ENCODE measurements at places on chromosomes 3 and 15. TPM values are rescaled to one million over a fixed set of nuclear protein-coding genes. Genes with fewer than 3 reads are reported as not detected.

DNA sequence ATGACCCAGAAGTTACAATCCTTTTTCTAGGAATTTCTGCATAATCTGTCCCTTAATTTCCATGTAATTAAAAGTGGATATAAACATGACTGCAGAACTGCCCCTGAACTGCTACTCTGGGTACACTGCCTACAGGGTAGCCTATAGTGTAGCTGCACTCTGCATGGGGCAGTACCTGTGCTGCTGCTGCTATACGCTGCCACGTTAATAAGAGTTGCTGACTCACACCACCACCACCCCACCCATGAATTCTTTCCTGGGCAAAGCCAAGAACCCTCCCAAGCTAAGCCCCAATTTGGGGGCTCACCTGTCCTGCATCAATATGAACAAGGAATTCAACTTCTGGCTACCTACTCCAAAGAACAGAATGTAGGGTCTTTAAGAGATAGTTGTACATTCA, 13.9 kb downstream of the HDGFL3 start:
- H3K27ac ChIP-seq, result no peak overlapping the region
- H3K27me3 ChIP-seq, result no peaks in the 10 kb centered on the region
- H3K4me1 ChIP-seq, result no peaks in the 10 kb centered on the region
- DNase-seq, result no peak

DNA sequence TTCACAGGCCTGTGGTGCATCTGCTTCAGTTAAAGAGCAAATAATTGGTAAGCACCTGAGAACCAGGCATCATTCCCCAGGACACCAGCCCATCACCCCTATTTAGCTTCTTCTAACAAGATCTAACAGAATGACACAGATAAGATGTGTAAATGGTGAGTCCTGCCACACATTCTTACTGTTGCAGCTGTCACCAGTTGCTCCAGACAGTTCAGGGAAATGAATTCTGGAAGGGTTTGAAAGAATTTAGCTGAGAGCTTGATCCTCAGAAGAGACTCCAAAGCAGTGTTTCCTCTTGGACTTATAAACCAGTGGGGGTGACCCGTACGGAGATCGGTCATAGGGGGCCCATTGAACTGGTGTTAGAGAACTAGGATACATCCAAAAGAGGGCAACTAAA, 238.0 kb downstream of the MEX3B start:
- no peaks in the 10 kb centered on the region for H3K36me3 ChIP-seq
- no peak overlapping the region for H3K27ac ChIP-seq
- H3K4me3 ChIP-seq, result no peak overlapping the region
- DNase-seq, result no peak

DNA sequence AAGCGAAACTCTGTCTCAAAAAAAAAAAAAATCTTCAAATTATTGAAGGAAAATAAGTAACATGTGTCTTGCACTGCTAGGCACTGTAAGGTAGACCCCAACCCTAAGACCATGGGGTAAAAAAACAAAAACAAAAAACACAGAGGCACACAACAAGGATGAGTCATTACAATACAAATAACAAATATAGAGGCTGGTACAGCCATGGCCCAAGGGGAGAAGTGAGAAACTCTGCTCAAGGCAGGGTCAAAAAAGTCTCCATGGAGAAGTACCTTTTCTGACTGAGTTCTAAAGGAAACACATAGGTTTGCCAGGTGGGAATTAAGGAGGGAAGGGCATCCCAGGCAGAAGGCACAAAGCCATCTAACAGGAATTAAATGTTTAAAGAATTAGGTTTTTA, 54.5 kb downstream of the TOP2B start:
- H3K4me3 ChIP-seq, result no peak overlapping the region
- peaks cover 50% of the 10 kb centered on the region for H3K36me3 ChIP-seq
- no peak overlapping the region for H3K27ac ChIP-seq
- no peaks in the 10 kb centered on the region for H3K4me1 ChIP-seq
- no peaks in the 10 kb centered on the region for H3K27me3 ChIP-seq
- no peak for DNase-seq

DNA sequence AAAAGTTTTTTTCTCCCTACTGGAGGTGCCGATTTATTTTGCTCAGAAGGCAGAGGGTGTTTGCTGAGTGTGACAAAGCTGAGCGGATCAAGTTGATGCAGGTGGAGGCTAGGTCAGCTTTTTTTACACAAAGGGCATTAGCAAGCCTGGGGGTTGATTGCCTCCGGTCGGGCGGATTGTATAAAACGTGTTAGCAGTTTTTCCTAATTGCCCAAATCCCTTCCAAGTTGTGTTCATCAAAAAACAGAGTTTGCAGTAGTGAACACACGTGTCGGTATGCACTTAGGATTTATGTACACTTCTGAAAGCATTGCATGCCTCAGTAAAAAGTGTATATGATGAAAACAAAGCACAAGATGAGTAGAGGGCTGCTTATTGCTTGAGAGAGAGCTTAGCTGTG, 2.6 kb downstream of the GPR160 start:
- no peak overlapping the region for H3K4me3 ChIP-seq
- H3K27ac ChIP-seq, result no peak overlapping the region
- peaks cover 9% of the 10 kb centered on the region for H3K4me1 ChIP-seq
- H3K27me3 ChIP-seq, result peaks cover 38% of the 10 kb centered on the region
- DNase-seq, result no peak

- H3K36me3 ChIP-seq, result no peaks in the 10 kb centered on the region
- H3K27ac ChIP-seq, result no peak overlapping the region
- peak; percentile 4 for DNase-seq
- no peaks in the 10 kb centered on the region for H3K4me1 ChIP-seq
- no peak overlapping the region for H3K4me3 ChIP-seq
These were observed 133.3 kb downstream of the GRM7 start for GRCh38 chr3:6994081-6994668.

DNA sequence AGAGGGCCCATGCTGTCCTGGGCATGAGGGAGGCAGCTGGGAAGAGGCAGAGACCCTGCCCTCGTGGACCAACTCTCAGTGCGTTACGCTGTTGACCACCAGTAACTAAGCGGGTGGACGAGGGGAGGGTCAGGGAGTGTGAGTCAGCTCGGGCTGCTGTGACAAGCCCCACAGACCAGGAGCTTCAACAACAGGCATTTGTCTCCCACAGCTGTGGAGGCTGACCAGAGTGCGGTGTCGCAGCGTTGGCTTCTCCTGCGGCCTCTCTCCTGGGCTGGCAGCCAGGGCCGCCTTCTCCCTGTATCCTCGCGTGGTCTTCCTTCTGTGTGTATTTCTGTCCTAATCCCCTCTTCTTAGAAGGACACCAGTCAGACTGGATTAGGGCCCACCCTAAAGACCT, 13.0 kb downstream of the EFCC1 start:
- H3K27me3 ChIP-seq, result peaks cover 5% of the 10 kb centered on the region
- H3K4me3 ChIP-seq, result no peak overlapping the region
- DNase-seq, result peak; percentile 14

DNA sequence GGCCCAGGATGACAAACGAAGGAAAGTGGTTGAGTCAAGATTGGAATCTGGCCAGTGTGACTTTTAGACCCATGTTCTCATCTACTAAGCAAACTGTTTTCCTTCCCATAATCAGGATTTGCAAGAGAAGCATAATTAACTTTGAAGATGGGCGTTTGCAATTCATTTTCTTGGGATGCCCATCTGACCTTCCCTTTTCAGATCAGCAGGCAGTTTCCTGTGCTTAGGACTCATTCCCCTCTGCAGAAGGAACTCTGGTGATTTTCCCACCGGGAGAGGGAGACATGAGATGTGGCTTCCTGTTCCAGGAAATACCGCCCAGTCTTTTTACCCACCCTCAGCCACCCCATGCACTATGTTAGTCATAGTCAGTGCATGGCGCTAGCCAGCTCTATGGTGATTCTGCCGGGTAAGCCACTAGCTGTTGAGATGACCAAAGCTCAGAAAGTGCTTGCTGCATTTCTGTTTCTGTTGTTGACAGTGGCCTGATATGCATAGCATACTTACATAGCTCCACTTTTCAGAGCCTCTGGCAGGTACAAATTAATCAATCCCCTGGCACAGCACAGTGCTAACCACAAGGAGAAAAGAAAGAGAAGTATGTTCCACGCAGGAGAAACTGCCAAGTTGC, 129.4 kb downstream of the VGLL4 start:
- H3K4me3 ChIP-seq, result no peak overlapping the region
- no peaks in the 10 kb centered on the region for H3K27me3 ChIP-seq
- peak overlapping the region; percentile 76 for H3K27ac ChIP-seq
- H3K36me3 ChIP-seq, result no peaks in the 10 kb centered on the region
- peaks cover 29% of the 10 kb centered on the region for H3K4me1 ChIP-seq
- DNase-seq, result peak; percentile 96

MEX3B gene
- 18.7 TPM for total RNA-seq

DNA sequence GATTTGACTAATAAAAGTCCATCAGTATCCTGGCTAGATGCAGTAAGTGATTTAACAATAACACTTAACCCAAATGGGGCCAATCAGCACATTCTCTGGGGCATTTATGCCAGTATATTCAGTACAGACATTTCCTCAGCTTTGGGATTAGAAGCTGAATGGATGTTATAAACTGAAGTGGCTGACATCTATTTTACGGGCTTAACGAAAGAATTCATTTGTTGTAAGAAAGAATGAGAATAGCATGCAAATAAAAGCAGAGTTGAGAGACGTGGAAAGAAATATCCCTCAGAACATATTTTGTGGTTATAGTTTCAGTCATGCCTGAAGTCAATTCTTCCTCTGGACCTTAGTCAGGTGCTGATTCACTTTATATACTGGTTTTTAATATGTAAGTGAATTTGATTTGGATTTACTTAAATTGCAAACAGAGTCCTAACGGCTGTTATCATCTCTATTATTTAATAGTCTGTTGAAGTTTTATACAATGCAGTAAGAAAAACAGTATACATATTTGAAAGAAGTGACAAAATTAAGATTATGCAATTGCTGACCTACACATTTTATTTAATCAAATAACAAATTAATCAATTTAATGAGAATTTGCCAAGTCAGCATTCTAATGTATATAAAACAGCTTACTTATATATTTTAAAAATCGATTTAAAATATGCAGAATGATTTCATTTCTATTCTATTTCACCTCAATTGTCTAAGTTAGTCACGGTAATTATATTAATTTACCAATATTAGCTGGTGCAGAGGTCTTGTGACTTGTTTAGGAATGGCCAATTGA, 513.9 kb upstream of the CADM2 start:
- H3K27ac ChIP-seq, result no peak overlapping the region
- no peaks in the 10 kb centered on the region for H3K27me3 ChIP-seq
- H3K4me3 ChIP-seq, result no peak overlapping the region
- H3K4me1 ChIP-seq, result no peaks in the 10 kb centered on the region
- H3K36me3 ChIP-seq, result no peaks in the 10 kb centered on the region

SI gene
- not detected for total RNA-seq

ERICH6 gene
- 0.09 TPM for total RNA-seq

- no peaks in the 10 kb centered on the region for H3K27me3 ChIP-seq
- H3K4me3 ChIP-seq, result no peak overlapping the region
- H3K36me3 ChIP-seq, result no peaks in the 10 kb centered on the region
- H3K4me1 ChIP-seq, result peaks cover 5% of the 10 kb centered on the region
- no peak overlapping the region for H3K27ac ChIP-seq
These were observed 36.1 kb downstream of the FBXL2 start for GRCh38 chr3:33313331-33313730.

GRCh38 chr3:2851361-2851760, 258.8 kb downstream of the IL5RA start:
- no peak overlapping the region for H3K4me3 ChIP-seq
- H3K27ac ChIP-seq, result no peak overlapping the region
- no peaks in the 10 kb centered on the region for H3K27me3 ChIP-seq

DNA sequence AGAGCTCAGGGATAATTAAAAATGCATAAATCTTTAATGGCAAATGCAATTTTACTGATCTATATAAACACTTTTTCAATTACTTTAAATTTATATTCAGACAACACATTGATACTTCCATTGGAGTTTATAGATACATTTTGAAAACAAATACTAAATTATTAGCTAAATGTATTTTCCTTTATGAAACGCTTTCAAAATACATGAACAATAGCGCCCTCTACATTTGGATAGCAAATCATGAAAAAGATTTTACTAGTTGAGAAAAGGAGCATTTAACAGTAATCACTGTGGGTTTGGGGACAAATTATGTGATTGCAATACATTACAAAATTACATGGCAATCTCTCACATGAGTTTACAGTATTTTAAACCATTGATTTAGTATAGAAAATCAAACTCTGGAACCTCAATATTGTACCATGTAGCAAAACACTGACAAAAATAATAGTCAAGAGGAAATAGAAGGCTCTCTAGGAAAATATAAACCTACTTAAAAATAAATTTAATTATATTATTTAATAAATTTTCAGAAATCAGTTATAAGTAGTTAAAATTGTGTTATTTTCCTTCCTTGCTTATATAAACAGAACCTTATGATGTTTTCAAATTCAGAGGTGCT, 207.9 kb downstream of the ZIC1 start:
- H3K27ac ChIP-seq, result no peak overlapping the region
- no peaks in the 10 kb centered on the region for H3K36me3 ChIP-seq
- H3K4me1 ChIP-seq, result peaks cover 7% of the 10 kb centered on the region
- no peak for DNase-seq
- no peak overlapping the region for H3K4me3 ChIP-seq

ANKRD63 gene
- total RNA-seq, result not detected

DNA sequence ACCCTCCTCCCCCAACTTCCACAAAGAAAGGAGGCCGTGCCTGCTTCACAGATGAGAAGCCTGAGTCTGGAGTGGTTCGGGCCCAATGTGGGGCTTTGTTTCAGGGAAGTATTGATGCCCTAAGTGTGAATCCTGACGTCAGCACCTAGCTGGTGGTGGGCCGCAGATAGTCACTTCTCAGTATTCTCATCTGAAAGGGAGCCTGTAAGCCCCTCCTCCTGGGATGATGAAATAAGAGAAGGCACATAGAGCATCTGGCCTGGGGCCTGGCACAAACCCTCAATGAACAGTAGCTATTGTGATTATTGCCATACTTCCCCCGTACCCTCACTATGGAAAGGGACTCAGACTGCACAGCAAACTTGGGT, 24.8 kb downstream of the LINGO1 start:
- H3K27ac ChIP-seq, result no peak overlapping the region
- no peaks in the 10 kb centered on the region for H3K36me3 ChIP-seq
- no peak overlapping the region for H3K4me3 ChIP-seq

DNA sequence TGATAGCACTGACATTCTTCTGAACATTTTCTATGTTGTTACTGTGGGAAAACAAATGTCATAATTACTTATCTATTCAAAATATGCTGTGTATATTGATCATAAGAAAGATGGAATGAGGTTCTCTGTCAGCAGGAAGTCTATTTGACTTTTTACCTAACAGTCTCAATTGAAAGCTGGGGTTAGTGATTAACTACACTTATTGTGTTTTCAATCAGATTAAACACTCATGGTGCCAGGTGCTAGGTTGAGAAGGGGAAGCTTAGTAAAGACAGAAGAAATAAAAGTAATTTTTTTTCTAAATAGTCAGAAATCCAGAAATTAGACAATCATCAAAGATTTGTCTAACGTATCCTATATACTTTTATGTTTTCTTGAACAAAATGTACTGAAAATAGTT, 281.0 kb upstream of the NR2E3 start:
- H3K4me1 ChIP-seq, result no peaks in the 10 kb centered on the region
- no peak overlapping the region for H3K4me3 ChIP-seq
- H3K36me3 ChIP-seq, result no peaks in the 10 kb centered on the region
- no peaks in the 10 kb centered on the region for H3K27me3 ChIP-seq
- no peak overlapping the region for H3K27ac ChIP-seq

- peaks cover 4% of the 10 kb centered on the region for H3K4me1 ChIP-seq
- no peaks in the 10 kb centered on the region for H3K36me3 ChIP-seq
- H3K27me3 ChIP-seq, result no peaks in the 10 kb centered on the region
- DNase-seq, result no peak
These were observed 209.9 kb upstream of the ROPN1 start for GRCh38 chr3:124201786-124202185.
